ENCODE measurements at places on chromosomes 12 and 14. TPM values are rescaled to one million over a fixed set of nuclear protein-coding genes. Genes with fewer than 3 reads are reported as not detected.

GRCh38 chr14:99378782-99379214 is 101.9 kb downstream of the SETD3 start:
- no peak for DNase-seq

CCDC177 gene
- 7.5 TPM for total RNA-seq

CLEC12A gene
- not detected for total RNA-seq

GRCh38 chr14:21258005-21258888 is 11.0 kb downstream of the HNRNPC start:
- no peak for DNase-seq

C1RL gene
- total RNA-seq, result 15.3 TPM

GRCh38 chr12:110906985-110907384 is 13.4 kb downstream of the MYL2 start:
- no peak for DNase-seq

SERPINA9 gene
- total RNA-seq, result not detected

DNA sequence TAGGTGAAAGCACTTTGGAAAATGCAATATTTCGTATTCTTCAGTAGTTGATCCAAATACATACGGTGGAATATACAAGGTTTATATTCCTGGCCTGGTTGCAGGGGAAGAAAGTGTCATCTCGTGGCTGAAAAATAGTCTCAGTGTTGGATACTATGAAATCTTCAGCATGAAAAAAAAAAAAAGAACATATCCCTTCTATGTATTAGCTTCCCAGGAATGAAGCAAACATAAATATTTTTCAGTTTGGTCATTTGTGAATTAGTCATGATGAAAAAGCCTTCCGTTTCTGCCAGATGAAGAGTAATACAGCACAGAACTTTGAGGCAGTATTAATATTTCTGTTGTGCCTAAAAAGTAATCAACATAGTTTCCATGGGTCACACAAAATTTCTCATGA is 36.7 kb downstream of the FLRT2 start:
- DNase-seq, result no peak

- DNase-seq, result no peak
These were observed 4.0 kb downstream of the ACVRL1 start for GRCh38 chr12:51911307-51911706.
